ENCODE measurements at places on chromosomes 3 and 15.

- no peak for DNase-seq
Observed at GRCh38 chr3:21158861-21159542, 592.0 kb downstream of the ZNF385D start.

GRCh38 chr3:128598884-128599664, 51.5 kb downstream of the RPN1 start:
- DNase-seq, result no peak

GRCh38 chr3:101466465-101467309, 46.3 kb downstream of the SENP7 start:
- no peak for DNase-seq

DNA sequence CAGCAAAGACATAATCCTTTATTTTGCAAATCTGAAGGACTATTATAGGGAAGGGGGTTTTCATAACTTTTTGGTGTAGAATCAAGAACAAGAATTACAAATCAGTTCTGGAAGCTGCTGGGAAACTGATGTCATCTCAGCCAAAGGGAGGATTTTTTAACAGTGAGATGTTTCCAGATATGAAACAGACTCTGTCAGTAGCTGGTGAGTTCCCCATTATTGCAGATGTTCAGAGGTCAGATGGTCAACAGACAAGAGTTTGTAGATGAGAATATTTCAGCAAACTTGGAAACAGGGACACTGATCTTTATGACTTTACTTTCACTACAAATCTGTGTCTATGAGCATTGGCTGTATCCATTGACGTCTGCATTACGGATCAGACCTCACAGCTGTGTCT, 71.9 kb upstream of the LPP start:
- no peak for DNase-seq

- no peak for DNase-seq
Observed at GRCh38 chr3:9081184-9081818, 118.0 kb upstream of the RAD18 start.

DNA sequence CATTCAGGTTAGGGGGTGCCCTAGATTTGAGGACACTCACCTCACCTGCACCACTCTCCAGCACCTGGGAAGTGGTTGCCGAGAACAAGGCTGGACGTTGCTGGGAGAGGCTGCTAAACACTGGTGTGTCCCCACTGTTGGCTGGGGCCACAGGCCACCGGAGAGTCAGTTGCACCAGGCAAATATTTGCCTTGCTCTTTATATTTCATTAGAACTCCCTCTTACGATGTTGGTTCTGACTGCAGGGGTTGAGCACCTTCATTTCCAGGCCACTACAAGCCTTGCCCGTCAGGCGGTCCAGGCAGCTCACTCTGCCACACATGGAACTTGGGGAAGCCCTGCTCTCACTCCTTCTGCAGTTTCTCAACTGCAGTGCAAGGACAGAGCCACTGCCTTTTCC, 30.7 kb downstream of the HCN4 start:
- no peak for DNase-seq

GRCh38 chr15:57502116-57502515, 89.6 kb upstream of the MYZAP start:
- no peak for DNase-seq

- no peak for DNase-seq
Observed at GRCh38 chr15:40471808-40472150, 995 bp downstream of the CHST14 start.

GRCh38 chr3:10269443-10269842, 21.2 kb downstream of the TATDN2 start:
- DNase-seq, result no peak

- DNase-seq, result no peak
Observed at GRCh38 chr3:47250309-47251060, 32.1 kb downstream of the KIF9 start.

DNA sequence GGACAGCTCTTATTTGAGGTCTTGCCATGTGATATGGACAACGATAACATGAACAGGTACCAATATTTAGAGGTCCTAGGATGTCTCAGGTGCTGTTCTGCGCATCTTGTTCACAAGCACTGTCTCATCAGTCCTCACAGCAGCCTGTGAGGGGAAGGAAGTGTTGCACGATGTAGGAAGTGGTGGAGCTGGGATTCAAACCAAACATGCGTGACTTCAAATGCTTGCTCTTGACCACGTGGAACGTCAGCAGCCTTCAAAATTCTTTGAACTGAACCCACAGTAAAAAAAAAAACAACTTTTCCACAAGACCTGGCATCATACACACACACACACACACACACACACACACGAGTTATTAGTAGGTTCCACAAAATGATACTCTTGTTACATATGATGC, 153.4 kb upstream of the SMAD3 start:
- no peak for DNase-seq

- no peak for DNase-seq
Observed at GRCh38 chr3:23238578-23238977, 35.5 kb downstream of the UBE2E2 start.

GRCh38 chr3:99846477-99847160, 29.0 kb downstream of the CMSS1 start:
- DNase-seq, result no peak

GRCh38 chr3:146796078-146796477, 190.9 kb upstream of the PLSCR5 start:
- DNase-seq, result no peak

- DNase-seq, result no peak
Observed at GRCh38 chr3:53089511-53089910, 40.7 kb downstream of the RFT1 start.

DNA sequence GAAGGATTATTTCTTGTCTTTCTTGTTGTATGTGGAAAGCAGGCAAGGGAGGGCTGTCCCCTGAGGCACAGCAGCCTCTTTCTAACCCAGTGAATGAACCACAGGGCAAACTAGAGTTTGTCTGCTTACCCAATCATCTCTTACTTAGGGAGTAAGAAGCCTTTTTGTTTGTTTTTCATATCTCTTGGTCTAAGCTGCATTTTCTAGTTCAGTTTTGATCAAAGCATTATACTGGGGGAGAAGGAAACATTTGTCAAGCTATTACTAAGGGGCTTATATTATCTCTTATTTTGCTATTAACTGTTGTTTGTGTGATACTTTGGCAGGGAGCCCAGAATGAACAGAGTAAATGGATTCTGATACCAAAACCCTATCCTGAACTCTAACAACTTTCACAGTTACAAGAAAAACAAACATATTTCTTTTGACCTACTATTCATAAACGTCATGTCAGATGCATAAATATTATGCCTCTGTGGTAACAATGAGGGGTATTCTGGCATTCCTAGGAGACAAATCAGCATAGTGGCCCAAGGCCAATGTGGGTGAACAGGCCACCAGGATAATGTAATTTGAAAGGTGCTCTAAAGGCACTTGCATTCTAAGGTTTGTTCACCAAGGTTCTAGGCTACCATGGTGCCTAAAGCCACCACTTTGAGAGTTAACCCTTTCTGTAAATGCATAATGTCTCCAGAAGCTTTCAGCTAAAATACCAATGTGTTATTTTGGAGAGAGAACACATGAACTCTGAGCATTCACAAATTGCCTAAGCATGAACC, 271.6 kb upstream of the ZPLD1 start:
- DNase-seq, result no peak
